ENCODE measurements at places on chromosomes 13 and 19.

DNA sequence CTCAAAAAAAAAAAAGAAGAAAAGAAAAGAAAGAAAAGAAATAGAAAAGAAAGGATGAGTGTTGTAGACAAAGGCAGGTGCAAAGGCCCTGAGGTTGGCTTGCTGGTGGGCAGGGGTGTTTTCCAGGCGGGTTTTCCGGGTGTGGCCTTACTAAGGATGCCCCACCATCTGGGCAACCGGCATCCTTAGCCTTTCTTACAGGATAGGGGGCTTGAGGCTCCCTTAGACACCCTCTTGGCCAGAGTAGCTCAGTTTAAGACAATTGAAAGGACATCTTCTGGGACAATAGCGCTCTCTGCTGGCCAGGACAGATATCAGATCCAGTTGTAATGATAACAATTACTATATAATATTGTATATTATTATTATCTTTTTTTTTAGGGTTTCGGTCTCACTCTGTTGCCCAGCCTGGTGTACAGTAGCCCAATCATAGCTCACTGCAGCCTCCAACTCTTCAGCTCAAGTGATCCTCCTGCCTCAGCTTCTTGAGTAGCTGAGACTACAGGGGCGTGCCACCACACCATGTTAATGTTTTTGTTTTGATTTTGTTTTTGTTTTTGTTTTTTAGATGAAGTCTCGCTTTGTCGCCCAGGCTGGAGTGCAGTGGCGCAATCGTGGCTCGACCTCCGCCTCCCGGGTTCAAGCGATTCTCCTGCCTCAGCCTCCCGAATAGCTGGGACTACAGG is 1.4 kb upstream of the QTRT1 start:
- peak; percentile 69 for DNase-seq
- no peaks in the 10 kb centered on the region for H3K36me3 ChIP-seq
- H3K27ac ChIP-seq: no peak overlapping the region
- H3K4me1 ChIP-seq: peaks cover 15% of the 10 kb centered on the region
- no peaks in the 10 kb centered on the region for H3K27me3 ChIP-seq

- no peaks in the 10 kb centered on the region for H3K4me1 ChIP-seq
- H3K27ac ChIP-seq: no peak overlapping the region
Measured at GRCh38 chr13:107376341-107377125, 808.6 kb upstream of the ARGLU1 start.

DNA sequence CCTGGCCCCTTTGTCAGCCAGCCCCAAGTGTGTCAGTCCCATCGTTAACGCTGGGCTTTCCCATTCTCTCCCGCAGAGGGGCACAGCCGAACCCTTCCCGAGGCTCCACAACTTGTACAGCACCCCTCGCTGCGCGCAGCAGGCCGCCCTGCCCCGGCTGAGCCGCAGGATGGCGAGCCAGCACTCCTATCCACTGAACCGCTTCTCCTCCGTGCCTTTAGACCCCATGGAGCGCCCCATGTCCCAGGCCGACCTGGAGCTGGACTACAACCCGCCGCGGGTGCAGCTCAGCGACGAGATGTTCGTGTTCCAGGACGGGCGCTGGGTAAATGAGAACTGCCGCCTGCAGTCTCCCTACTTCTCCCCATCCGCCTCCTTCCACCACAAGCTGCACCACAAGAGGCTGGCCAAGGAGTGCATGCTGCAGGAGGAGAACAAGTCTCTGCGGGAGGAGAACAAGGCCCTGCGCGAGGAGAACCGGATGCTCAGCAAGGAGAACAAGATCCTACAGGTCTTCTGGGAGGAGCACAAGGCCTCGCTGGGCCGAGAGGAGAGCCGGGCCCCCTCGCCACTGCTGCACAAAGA is 11.1 kb downstream of the CBY2 start:
- no peak for DNase-seq
- H3K4me1 ChIP-seq: no peaks in the 10 kb centered on the region
- no peak overlapping the region for H3K27ac ChIP-seq
- H3K4me3 ChIP-seq: no peak overlapping the region
- H3K27me3 ChIP-seq: no peaks in the 10 kb centered on the region

DNA sequence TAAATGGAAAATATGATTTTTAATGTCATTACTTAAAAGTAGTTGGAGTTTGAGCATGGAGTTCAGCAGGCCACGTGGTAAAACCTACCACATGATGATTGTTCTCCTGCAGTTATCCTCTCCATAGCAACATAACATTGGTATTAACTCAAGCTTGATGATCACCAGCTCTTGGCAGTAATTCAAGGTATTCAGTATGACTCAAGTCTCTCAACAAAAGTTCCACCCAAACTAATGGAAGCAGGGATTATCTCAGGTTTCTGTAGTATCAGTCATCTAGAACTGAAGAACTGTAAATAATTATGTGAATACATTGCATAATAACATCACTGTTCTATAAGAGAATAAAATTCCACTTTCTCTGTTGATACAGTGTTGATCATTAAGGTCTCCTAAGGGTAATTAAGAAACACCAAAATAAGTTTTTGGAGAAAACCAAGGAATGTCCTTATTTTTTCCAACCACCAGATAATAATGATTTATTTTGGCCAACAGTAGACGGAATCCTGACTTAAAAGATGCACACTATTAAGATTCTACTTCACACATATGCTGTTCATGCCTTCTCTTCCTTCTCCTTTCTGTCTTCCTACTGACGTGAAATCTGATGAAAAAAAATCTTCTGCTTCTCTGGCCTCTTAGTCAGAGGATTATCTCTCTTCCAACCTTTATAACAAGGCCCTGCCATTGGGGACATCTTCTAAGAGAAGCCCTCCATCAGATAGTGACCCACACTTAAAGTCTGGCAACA is 1092.3 kb downstream of the EFNB2 start:
- no peaks in the 10 kb centered on the region for H3K27me3 ChIP-seq
- no peak for DNase-seq
- no peak overlapping the region for H3K27ac ChIP-seq
- H3K4me1 ChIP-seq: peaks cover 9% of the 10 kb centered on the region
- H3K4me3 ChIP-seq: no peak overlapping the region

DNA sequence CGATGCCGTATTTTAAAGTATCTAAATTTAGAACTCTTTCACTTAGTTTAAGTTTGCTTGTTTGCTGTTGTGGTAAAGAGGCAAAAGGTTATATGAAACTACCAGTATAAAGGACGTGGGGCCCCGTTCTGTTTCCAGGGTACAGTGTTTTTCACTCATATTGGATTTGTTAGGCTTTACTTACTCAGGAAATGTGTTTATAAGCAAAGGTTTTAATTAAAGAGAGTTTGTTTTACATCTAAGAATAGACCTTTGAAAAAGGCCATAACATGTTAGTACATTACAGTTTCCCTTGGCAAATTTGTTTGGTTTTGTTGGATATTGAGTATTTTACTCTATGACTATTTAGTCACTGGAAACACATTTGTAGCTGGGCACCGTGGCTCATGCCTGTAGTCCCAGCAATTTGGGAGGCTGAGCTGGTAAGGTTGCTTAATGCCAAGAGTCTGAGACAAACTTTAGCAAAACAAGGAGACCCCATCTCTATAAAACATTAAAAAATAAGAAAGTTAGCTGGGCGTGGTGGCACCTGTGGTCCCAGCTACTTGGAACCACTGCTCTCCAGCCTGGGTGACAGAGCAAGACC is 7.1 kb downstream of the DGKH start:
- DNase-seq: no peak
- no peak overlapping the region for H3K27ac ChIP-seq
- peaks cover 7% of the 10 kb centered on the region for H3K36me3 ChIP-seq
- H3K4me3 ChIP-seq: no peak overlapping the region
- peaks cover 2% of the 10 kb centered on the region for H3K4me1 ChIP-seq

DNA sequence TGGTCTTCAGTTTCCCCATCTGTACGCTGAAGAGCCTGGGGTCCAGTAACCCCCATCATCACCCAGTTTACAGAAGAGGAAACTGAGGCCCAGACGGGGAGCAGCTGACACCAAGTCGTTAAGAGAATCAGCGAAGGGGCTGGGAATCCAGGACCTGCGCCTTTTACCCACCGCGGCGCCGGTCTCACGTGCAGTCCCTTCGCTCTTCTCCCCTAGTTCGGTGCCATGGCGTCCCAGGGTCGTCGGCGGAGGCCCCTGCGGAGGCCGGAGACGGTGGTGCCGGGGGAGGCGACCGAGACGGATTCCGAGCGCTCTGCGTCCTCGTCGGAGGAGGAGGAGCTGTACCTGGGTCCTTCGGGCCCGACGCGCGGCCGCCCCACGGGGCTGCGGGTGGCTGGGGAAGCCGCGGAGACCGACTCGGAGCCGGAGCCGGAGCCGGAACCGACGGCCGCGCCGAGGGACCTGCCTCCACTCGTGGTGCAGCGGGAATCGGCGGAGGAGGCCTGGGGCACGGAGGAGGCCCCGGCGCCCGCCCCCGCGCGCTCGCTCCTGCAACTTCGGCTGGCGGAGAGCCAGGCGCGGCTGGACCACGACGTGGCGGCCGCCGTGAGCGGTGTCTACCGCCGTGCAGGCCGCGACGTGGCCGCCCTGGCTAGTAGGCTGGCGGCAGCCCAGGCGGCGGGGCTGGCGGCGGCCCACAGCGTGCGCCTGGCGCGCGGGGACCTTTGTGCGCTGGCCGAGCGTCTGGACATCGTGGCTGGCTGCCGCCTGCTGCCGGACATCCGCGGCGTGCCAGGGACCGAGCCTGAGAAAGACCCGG is 698 bp downstream of the BLOC1S3 start:
- H3K27ac ChIP-seq: peak overlapping the region; percentile 99
- no peak for DNase-seq
- H3K36me3 ChIP-seq: peaks cover 2% of the 10 kb centered on the region
- peaks cover 16% of the 10 kb centered on the region for H3K4me1 ChIP-seq
- no peaks in the 10 kb centered on the region for H3K27me3 ChIP-seq

DNA sequence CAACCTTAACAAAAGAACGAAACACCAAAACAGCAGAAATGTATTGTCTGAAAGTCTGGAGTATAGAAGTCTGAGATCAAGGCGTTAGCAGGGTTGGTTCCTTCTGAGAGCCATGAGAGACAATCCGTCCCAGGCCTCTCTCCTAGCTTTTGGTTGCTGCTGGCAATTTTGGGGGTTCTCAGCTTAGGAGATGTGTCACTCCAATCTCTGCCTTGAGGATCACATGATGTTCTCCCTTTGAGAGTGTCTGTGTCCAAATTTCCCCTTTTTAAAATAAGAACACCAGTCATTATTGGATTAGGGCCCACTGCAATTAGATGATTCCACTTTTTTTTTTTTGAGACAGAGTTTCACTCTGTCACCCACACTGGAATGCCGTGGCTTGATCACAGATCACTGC is 10.1 kb downstream of the KCNN1 start:
- H3K4me1 ChIP-seq: peaks cover 2% of the 10 kb centered on the region
- DNase-seq: no peak
- H3K27ac ChIP-seq: no peak overlapping the region
- peaks cover 9% of the 10 kb centered on the region for H3K27me3 ChIP-seq
- no peak overlapping the region for H3K4me3 ChIP-seq

- no peak overlapping the region for H3K27ac ChIP-seq
- no peaks in the 10 kb centered on the region for H3K36me3 ChIP-seq
- no peaks in the 10 kb centered on the region for H3K4me1 ChIP-seq
Measured at GRCh38 chr19:42989851-42990250, 36.4 kb downstream of the PSG11 start.

DNA sequence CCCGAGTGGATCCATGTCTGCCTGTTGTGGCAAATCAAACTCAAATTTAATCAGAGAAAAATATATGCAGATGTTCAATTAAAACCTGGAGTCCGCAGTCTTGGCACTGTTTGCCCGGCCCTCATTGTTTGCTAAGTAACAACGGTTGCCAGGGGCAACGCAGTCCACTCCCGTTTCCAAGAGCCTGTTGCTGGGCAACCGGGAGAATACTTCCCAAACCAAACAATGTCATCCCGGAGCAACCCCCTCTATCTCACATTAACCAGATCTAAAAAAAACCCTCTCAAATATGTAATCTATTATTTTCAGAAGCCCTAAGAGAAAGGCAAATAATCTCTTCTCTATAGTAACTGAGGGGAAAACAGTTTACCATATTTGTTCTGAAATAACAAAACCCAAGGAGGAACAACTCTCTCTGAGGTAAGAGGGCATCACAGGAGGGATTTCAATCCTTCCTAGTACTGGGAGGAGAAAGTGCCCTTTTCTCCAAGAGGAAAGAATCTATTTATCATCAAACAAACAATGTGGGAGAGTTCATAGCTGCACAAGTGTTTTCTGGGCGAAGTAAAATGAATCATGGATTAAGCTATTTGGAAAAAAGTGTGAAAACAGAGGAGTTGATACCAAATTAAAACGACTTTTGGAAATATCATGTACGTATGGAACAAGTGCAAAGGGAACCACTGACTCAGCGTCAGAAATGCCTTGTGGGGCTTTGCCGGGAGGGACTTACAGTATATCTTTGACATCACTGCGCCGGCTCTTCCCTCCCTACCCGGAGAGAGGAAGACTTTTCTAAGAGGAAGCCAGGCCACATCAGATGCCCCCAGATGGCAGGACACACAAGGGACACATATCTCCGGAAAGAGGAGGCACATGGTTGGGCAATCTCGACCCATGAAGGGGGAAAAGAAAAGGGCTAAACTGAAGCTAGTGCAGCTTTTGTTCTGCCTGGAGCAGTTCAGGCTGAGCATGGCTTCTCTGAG is 43.3 kb downstream of the RFX2 start:
- DNase-seq: no peak
- no peak overlapping the region for H3K4me3 ChIP-seq
- H3K27me3 ChIP-seq: no peaks in the 10 kb centered on the region
- peaks cover 30% of the 10 kb centered on the region for H3K4me1 ChIP-seq
- H3K36me3 ChIP-seq: no peaks in the 10 kb centered on the region

- H3K27ac ChIP-seq: no peak overlapping the region
- H3K4me3 ChIP-seq: no peak overlapping the region
- no peaks in the 10 kb centered on the region for H3K36me3 ChIP-seq
- H3K4me1 ChIP-seq: peaks cover 11% of the 10 kb centered on the region
Measured at GRCh38 chr13:28584873-28585381, 74.0 kb upstream of the POMP start.

DNA sequence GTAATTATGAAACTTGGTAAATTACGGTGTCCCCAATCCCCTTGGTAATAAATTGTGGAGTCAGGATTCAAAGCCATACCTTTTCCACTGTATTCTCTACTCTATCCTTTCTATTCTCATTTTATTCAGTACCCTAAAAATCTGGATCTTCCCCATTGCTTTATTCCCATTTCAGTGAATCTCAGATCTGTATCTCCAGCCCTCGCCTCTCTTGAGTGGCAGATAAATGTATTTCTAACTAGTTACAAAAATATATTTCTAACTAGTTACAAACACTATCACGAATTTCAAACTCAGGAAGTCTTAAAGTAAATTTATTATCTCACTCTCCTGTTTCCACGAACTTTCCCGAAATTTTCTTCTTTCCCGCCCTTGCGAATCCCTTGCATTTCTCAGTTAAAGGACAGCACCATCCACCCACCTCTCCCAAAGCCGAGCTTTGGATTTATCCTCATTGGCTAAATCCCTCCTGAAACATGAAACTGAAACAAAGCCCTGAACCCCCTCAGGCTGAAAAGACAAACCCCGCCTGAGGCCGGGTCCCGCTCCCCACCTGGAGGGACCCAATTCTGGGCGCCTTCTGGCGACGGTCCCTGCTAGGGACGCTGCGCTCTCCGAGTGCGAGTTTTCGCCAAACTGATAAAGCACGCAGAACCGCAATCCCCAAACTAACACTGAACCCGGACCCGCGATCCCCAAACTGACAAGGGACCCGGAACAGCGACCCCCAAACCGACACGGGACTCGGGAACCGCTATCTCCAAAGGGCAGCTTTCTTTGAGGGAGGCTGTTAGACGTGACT is 164.3 kb upstream of the PABPC3 start:
- no peak overlapping the region for H3K27ac ChIP-seq
- peaks cover 2% of the 10 kb centered on the region for H3K36me3 ChIP-seq
- no peaks in the 10 kb centered on the region for H3K4me1 ChIP-seq
- DNase-seq: no peak
- H3K27me3 ChIP-seq: peaks cover 43% of the 10 kb centered on the region

GRCh38 chr19:9945319-9945966 is 9.1 kb upstream of the OLFM2 start:
- H3K36me3 ChIP-seq: no peaks in the 10 kb centered on the region
- H3K4me3 ChIP-seq: no peak overlapping the region
- no peak for DNase-seq
